ENCODE measurements at places on chromosomes 5 and 9.

- no peak for DNase-seq
Measured at GRCh38 chr9:21294364-21294774, 10.7 kb downstream of the IFNA5 start.

DNA sequence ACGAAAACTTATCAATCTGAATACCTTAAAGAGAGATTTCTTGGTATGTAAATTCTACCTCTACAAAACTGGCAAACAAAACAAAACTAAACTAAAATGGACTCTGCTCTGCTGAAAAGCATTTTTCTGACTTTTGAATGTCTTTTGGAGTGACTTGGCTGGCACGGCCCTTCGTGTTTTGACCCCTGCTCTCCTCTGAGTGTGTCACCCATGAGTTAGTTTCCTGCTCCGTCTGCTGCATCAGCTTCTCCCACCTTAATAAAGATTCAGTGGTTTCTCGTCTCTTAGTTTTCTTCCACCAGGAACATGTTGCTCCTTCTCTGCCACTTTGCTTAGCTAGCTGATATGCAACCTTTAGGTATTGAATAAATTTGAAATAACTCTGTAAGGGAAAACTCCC lies 1084.0 kb upstream of the CDH18 start:
- DNase-seq, result no peak

GRCh38 chr9:78557540-78557939 lies 260.6 kb downstream of the PSAT1 start:
- no peak for DNase-seq

DNA sequence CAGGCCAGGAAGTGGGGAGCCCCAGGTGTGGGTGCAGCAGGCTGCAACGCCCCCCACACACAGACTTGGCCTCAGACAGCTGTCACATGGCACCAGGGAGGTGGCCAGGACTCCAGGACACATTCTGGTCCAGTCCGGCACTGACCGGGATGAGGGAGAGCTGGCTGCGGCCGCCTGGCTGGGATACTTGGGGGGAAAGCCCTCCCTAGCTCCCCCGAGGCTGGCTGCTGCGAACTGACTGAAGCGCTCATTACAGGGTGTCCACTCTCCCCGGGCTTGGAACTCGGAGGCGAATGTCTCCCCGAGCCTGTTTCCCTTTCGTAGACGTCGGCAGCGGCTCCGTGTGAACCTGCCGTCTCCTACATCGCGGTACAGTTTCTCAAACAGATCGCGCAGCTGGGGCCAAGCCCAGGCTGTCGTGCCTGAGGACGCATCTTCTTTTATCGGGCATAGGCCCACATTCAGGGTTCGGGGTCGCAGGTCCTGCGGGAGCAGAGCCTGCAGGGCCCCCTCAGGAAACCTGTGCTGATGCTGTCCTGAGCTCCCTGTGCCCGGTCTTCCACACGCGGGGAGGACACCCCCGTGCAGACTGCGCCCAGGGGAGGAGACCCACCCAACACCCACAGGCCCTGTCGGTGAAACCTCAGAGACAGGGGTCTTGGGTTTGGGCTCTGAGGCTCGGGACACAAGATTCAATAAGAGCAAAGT lies 19.8 kb downstream of the NACC2 start:
- DNase-seq, result no peak

DNA sequence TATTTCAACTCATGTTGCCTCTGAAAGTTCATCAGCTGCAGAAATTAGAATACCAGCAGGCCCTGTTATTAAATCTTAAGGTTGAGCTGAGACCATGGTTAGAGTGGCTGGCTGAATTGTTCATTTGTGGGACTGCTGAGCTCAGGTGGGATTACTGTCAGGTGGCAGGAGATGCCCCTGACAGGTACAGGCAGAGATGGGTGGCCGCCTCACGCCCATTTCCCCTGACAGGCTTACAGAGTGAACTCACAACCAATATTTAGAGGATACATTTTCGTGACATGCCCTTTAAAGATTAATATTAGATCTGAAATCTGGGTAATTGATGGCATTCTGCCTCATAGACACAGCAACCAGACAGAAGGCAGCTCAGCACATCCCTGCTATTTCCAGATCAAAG lies 136.0 kb downstream of the MVB12B start:
- no peak for DNase-seq

GRCh38 chr5:173498739-173499470 lies 117.5 kb downstream of the BOD1 start:
- no peak for DNase-seq

DNA sequence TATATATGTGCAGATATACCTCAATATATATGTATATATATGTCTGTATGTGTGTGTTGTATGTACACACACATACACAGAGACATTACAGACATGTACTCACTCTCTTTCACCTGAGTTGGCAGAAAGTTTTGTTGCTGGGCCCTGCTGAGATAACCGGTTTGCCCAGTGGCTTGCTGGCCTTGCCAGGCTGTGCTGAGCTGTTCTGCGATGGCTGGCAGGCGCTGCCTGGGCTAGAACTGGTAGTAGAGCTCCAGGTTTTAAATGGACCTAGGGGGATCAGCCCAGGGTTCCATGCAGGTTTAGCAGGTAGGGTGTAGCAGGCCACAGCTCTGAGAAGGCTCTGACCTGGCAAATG lies 394.3 kb downstream of the GADD45G start:
- no peak for DNase-seq

GRCh38 chr5:147699496-147700088 lies 82.9 kb downstream of the JAKMIP2 start:
- no peak for DNase-seq

- DNase-seq, result no peak
Measured at GRCh38 chr5:132215329-132215728, 12.3 kb downstream of the P4HA2 start.

GRCh38 chr9:115413304-115413703 lies 295.3 kb upstream of the TNC start:
- no peak for DNase-seq

DNA sequence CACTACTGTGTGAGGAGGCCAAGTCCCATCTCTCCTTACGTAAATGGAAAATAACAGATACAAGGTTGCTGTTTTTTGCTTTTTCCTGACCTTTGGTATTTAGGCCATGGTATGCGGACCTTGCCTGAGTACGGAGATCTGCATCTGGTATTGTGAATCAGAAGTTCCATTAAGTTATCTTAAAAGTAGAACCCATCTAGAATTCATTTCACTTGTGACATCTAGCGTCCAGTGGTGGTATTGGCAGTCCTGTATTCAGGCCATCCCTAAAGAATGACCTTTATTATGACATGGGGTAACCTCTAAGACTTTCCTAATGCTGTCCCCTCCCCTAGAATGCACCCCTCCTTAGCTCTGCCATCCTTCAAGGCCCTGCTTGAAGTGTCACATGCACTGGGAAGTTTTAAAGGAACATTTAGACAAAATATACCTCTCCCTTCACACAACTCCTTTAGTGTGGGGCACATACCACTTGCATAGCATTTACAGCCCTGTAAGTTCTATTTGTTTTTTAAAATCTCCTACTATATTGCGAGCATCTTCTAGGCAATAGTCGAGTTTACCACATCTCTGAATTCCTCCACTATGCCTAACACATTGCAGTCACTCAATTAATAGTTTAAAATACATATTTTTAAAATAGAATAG lies 1.9 kb upstream of the SPDL1 start:
- DNase-seq, result peak; percentile 83

GRCh38 chr5:14330729-14331385 lies 187.7 kb downstream of the TRIO start:
- DNase-seq, result no peak

- no peak for DNase-seq
Measured at GRCh38 chr5:135443161-135443960, 3.8 kb downstream of the DCANP1 start.

- peak; percentile 68 for DNase-seq
Measured at GRCh38 chr5:135493406-135494180, 41.4 kb upstream of the TIFAB start.

GRCh38 chr5:58771796-58772195 lies 188.9 kb downstream of the RAB3C start:
- no peak for DNase-seq

DNA sequence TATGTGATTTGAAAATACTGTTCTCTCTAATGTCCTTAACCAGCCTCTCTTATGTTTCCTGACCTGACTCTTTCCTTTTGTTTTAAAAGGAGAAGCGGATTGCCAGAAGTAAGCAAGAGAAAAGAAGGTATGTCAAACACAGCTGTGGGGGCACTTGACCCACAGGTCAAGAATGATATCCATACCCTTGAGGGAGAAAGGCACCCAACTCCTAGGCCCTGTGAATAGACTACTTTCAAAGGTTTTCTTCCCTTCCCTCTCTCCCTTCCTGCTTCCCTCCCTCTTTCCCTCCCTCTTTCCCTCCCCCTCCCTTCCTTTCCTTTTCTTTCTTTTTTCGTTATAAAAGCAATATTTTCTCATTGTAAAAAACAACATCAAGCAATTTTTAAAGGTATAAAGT lies 306.8 kb downstream of the TRPM3 start:
- DNase-seq, result no peak

DNA sequence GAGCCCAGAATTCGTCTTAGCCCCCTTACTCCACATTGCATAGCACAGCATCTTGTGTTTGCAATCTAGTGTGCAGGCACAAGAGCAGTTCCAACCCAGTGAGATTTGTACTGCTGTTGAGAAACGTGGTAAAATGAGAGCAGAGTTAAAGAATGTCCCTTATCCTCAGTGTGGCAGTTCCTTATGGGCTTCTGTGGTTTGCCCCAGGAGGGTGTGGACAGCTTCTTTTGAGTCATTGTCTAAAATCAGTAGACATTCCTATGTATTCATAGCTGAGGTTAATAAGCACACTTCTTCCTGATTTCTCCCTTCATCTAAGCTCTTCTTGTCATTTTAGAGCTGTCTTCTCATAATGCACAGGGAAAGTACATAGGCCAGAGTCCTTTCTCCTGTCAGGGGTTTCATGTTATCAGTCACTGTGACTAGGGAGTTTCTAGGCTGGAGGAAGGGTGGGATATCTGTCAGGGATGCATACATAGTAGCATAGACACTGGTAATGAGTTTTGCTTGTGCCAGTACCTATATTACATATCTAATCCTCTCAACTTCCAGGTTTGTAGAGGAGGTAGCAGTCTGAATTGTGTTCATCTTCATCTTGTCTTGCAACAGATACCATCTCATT lies 2.0 kb upstream of the CAVIN4 start:
- DNase-seq, result peak; percentile 30

GRCh38 chr5:144040615-144041305 lies 129.7 kb downstream of the YIPF5 start:
- DNase-seq, result no peak

- no peak for DNase-seq
Measured at GRCh38 chr5:53397141-53397757, 83.2 kb upstream of the FST start.

DNA sequence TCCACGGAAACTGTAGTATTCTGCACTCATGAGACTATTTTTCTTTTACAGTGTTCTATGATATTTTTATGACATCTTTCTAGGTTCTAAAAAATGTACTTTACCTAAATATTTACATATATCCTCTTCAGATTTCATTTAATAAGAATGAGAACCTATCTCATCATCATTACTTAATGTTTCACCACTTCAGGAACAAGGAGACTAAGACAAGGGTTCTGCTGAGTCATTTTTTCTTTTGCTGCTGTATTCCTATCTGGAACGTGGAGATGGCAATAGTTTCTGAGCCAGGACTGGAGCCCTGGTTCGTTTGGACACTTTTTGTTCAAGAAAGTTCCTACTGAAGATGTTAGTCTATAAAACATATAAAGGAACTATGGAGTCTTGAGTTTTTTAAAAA lies 258.2 kb upstream of the MAP3K1 start:
- no peak for DNase-seq

GRCh38 chr9:125759764-125760129 lies 12.6 kb downstream of the PBX3 start:
- peak; percentile 69 for DNase-seq

DNA sequence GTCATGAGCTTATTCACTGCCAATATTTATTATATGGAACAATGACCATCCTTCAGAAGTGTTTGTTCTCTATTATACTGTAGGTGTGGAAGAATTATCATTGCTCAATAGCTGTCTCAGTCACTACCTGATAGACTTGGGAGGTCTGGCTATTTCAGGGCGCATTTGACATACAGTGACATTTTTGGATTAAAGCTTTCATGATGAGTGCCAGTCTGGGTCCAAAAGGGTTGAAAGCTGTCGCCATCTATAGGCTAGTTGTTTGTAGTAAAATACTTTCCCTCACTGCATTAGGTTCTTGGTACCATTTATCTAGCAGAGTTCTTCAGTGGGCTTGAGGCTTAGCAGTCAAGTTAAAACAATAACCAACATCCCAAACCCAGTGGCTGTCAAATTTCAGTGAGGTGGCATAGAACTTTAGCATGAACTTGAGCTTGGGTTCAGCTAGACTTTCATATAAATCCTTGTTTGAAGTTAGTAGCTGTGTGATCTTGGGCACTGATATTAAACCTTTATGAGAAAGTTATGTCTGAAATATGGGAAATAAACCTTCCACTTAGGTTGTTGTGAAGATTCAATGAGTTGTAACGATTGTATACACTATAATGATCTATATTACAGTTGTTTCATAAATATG lies 110.5 kb upstream of the CDKN2B start:
- peak; percentile 58 for DNase-seq

GRCh38 chr5:151926188-151926587 lies 1.5 kb upstream of the GLRA1 start:
- no peak for DNase-seq

DNA sequence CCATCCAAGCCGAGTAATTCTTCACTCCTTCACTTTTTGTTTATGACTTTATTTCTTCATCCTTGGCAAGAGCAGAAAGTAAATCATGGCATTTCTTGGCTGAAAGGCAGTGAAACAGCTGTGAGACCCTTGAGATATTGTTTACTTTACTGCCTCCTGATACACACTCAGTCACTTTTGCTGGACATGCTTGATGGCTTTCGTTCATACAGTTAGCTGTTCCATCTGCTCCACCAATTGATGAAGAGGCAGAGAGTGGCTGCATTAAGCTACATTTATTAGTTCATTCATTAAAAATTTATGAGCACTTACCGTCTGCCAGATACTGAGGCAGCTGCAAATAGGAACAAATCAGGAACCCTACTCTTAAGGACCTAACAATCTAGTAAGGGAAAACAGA lies 184.4 kb upstream of the OR13F1 start:
- DNase-seq, result no peak

GRCh38 chr5:21097661-21098060 lies 1109.7 kb upstream of the CDH18 start:
- no peak for DNase-seq

GRCh38 chr9:14515571-14516198 lies 177.5 kb downstream of the ZDHHC21 start:
- no peak for DNase-seq

DNA sequence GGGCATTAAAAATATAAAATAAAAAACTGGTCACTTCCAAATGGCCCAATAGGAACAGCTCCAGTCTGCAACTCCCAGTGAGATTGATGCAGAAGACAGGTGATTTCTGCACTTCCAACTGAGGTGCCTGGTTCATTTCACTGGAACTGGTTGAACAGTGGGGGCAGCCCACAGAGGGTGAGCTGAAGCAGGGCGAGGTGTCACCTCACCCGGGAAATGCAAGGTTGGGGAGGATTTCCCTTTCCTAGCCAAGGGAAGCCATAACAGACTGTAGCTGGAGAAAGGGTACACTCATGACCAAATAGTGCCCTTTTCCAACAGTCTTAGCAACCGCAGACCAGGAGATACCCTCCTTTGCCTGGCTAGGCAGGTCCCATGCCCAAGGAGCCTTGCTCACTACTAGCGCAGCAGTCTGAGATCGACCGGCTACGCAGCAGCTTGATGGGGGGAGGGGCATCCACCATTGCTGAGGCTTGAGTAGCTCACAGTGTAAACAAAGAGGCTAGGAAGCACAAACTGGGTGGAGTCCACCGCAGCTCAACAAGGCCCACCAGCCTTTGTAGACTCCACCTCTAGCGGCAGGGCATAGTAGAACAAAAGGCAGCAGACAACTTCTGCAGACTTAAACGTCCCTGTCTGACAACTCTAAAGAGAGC lies 12.7 kb downstream of the RLN1 start:
- no peak for DNase-seq

Data from hematopoietic multipotent progenitor cell treated with erythropoietin and hydrocortisone succinate and interleukin-3 and kit ligand, for 4 days (in vitro differentiated cells).